ENCODE measurements at places on chromosomes 2 and 18.

DNA sequence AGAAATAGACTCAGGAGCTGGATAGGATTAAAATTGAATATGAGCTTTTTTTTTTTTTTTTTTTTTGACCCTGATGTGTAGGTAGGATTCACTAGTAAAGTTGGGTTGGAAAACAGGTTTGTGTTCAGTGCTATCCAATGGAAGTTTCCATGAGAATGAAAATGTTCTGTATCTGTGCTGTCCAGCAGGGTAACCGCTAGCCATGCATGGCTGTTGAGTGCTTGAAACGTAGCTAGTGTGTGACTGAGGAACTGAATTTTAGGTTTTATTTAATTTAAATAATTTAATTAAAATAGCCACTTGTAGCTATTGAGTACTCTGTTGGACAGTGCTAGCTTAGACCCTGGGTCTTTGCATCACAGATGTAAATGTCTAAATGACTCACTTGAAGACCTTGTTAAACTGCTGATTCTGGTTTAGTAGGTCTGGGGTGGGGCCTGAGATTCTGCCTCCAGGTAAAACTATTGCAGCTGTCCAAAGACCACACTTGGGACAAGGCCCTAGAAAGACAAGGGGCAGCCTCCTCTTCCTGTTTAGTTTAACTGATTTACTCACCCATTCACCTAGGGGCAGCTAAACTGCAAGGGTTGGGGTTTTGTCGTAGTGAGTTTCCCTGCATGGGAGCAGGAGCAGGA is 84.7 kb upstream of the STON1 start:
- no peak overlapping the region for H3K4me3 ChIP-seq
- no peaks in the 10 kb centered on the region for H3K27me3 ChIP-seq
- H3K4me1 ChIP-seq, result peaks cover 9% of the 10 kb centered on the region
- DNase-seq, result no peak

GRCh38 chr2:128501700-128502099 is 183.0 kb upstream of the HS6ST1 start:
- H3K36me3 ChIP-seq, result no peaks in the 10 kb centered on the region
- peak; percentile 19 for DNase-seq
- H3K27ac ChIP-seq, result no peak overlapping the region
- H3K27me3 ChIP-seq, result no peaks in the 10 kb centered on the region
- no peaks in the 10 kb centered on the region for H3K4me1 ChIP-seq

GRCh38 chr2:231597014-231597611 is 4.4 kb downstream of the TEX44 start:
- no peaks in the 10 kb centered on the region for H3K4me1 ChIP-seq
- no peaks in the 10 kb centered on the region for H3K36me3 ChIP-seq
- H3K27ac ChIP-seq, result no peak overlapping the region
- DNase-seq, result no peak

GRCh38 chr2:202797944-202798343 is 73.6 kb downstream of the ICA1L start:
- no peaks in the 10 kb centered on the region for H3K4me1 ChIP-seq
- DNase-seq, result no peak
- H3K4me3 ChIP-seq, result no peak overlapping the region
- H3K36me3 ChIP-seq, result peaks cover 13% of the 10 kb centered on the region
- no peaks in the 10 kb centered on the region for H3K27me3 ChIP-seq

DNA sequence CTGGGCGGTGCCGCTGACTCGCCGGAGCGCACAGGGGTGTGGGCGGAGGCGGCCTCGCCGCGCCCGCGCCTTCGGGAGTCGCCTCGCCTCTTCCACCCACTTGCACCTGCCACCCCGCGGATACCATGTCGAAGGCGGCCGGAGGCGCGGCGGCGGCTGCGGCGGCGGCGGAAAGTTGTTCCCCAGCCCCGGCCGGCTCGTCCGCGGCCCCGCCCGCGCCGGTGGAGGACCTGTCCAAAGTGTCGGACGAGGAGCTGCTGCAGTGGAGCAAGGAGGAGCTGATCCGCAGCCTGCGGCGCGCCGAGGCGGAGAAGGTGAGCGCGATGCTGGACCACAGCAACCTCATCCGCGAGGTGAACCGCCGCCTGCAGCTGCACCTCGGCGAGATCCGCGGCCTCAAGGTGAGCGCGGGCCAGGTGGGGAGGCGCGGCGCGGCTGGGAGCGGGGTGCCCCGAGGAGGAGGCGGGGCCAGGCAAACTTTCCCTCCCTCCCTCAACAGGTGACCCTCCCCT is 766 bp downstream of the CCDC85A start:
- H3K27ac ChIP-seq, result no peak overlapping the region
- peak; percentile 41 for DNase-seq
- H3K36me3 ChIP-seq, result no peaks in the 10 kb centered on the region

- H3K36me3 ChIP-seq, result peaks cover 7% of the 10 kb centered on the region
- no peak for DNase-seq
- H3K27me3 ChIP-seq, result no peaks in the 10 kb centered on the region
- H3K4me3 ChIP-seq, result peak overlapping the region; percentile 77
- 0 out of 2 replicates have a peak, but pooled peaks cover 5% of the 10 kb centered on the region for H3K4me1 ChIP-seq
- H3K27ac ChIP-seq, result no peak overlapping the region
These were observed 412 bp downstream of the GPD2 start for GRCh38 chr2:156436497-156437085.

DNA sequence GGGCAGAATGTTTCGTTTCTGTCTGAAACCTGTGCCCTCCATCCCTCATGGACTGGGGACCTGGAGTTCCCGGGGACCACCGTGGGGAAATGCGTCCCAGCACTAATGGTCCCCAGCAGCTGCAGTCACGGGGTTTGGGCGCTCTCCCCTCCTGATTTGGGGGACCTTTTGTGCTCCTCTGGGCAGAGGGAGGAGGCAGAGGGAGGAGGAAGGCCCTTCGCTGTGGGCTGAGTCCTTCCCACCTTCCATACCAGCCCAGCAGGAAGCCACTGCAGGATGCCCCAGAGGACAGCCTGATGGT is 3.2 kb downstream of the GPR35 start:
- H3K4me3 ChIP-seq, result no peak overlapping the region
- no peaks in the 10 kb centered on the region for H3K36me3 ChIP-seq
- H3K4me1 ChIP-seq, result no peaks in the 10 kb centered on the region
- H3K27me3 ChIP-seq, result no peaks in the 10 kb centered on the region
- DNase-seq, result no peak
- no peak overlapping the region for H3K27ac ChIP-seq

- H3K4me1 ChIP-seq, result no peaks in the 10 kb centered on the region
- H3K36me3 ChIP-seq, result no peaks in the 10 kb centered on the region
- DNase-seq, result no peak
- H3K27me3 ChIP-seq, result no peaks in the 10 kb centered on the region
These were observed 67.0 kb downstream of the SLC66A2 start for GRCh38 chr18:79884294-79884962.

GRCh38 chr2:160224060-160224459 is 24.0 kb upstream of the ITGB6 start:
- H3K4me3 ChIP-seq, result no peak overlapping the region
- DNase-seq, result no peak
- peaks cover 7% of the 10 kb centered on the region for H3K4me1 ChIP-seq
- H3K27ac ChIP-seq, result no peak overlapping the region
- no peaks in the 10 kb centered on the region for H3K36me3 ChIP-seq

DNA sequence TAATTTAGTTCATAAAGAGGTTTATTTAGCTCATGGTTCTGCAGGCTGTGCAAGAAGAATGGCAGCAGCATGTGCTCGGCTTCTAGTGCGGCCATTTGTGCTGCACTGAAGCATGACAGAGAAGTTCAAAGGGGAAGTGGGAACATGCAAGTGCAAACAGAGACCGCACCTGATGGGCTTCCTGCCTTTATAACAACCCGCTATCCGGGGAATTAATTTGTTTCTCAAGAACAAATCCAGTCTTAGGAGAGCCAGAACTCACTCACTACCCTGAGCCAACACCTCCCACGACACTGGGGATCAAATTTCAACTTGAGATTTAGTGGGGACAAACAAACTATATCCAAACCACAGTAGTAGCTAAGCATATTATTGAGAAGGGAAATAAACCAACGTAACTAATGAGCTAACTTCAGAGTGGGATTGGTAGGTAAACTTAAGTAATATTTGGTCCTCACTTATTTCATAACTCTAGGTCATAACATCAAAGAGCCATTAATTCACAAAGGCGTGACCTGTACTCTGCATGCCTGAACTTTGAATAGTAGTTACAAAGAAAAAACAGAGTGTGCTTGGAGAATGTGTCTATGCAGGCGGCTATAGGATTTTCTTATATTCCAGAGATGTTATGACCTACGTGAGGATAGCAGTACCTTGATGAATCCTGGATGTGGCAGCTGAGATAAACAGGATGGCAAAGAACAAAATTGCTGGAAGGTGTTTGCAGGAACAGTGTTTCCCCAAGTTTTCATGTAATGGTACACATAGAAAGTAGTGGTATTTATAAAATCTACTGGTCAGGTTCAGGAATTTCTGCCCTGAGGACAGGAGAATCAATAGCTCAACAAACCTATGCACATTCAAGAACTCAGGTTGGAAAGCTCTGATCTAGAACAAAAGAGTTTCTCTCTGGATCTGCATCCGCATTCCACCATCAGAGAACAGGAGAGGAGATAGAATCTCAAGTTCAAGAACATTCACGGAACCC is 845.9 kb upstream of the ID2 start:
- no peak overlapping the region for H3K27ac ChIP-seq
- peaks cover 2% of the 10 kb centered on the region for H3K36me3 ChIP-seq
- no peak for DNase-seq
- H3K4me1 ChIP-seq, result no peaks in the 10 kb centered on the region
- H3K4me3 ChIP-seq, result no peak overlapping the region

DNA sequence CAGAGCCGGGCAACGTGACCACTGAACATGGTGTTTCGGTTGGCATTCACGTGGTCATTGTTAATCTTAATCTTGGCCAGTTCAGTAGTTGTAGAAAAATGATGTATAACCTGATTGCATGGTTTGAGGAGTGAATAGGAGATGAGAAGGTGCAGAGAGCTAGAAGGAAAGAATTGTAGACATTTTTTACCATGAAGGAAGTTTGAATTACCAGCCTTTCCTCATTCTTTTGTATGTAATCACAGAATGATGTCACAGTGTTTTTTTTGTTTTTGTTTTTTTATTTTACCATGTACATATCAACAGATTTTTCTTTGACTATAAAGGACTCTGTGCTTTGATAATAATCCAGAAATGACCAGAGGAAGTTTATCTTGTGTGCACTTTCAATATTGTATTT is 126.3 kb downstream of the LTBP1 start:
- DNase-seq, result no peak
- no peaks in the 10 kb centered on the region for H3K4me1 ChIP-seq
- H3K4me3 ChIP-seq, result no peak overlapping the region

- no peak overlapping the region for H3K27ac ChIP-seq
- H3K27me3 ChIP-seq, result no peaks in the 10 kb centered on the region
- no peaks in the 10 kb centered on the region for H3K4me1 ChIP-seq
These were observed 71.9 kb downstream of the CHRNA1 start for GRCh38 chr2:174692256-174692919.

DNA sequence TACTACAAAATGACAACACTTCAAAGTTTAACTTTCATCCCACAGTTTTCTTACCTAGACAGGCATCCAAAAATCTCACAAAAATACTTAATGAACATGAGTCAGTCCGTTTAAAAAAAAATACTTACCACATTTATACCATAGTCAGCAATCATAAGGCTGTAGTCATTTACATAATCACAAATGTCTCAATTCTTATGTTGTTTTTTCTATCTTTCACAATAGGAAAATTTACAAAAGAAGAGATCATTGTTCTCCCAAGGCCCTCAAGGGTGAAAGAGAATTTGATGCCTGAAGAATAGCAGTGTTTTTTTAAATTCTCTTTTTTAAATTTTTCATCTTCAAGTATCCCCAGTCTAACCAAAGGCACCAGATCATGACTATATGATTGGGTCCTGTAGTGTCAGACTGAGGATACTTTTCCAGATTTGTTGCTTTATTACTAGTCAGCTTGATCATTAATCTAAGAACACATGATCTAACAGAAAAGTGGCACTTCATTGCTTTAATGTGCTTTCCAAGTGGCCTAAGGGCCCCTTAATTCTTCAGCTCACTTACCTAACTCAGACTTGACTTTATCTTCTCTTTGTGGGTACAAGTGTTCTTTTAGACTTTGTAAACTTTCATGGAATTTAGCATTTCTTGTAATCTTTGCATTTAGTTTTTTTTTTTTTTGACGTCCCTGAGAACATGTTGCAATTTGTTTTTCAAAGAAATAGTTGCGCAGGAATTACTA is 4.7 kb downstream of the SCYGR5 start:
- peaks cover 4% of the 10 kb centered on the region for H3K4me1 ChIP-seq
- H3K27ac ChIP-seq, result no peak overlapping the region
- H3K27me3 ChIP-seq, result no peaks in the 10 kb centered on the region
- DNase-seq, result no peak

DNA sequence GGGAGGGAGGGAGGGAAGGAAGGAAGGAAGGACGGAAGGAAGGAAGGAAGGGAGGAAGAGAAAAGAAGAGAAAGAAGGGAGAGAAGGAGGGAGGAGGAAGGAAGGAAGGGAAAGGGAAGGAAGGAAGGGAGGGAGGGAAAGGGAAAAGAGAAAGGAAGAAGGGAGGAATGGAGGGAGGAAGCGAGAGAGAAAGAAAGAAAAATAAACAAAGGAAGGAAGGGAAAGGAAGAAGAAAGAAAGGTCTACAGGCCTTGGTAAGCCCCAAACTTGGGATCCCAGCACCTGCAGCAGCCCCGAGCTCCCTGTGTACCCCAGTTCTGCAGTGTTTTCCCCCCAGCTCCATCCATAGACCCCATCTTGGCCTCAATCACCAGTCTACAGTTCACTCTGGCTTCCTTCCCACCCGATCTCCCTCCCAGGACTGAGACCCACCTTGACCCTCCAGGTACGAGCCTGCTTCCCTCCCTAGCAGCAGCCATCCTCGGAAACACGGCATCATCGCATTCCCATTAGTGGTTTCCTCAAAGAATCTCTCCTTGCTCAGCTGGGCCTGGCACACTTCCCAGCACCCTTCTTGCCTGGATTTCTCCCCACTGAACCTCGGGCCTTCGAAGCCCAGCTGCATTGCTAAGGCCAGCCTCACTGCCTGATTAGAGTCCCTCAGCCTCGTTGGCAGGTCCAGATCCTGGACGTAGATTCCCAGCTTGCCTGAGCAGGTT is 46.1 kb upstream of the SH3BP4 start:
- H3K4me3 ChIP-seq, result no peak overlapping the region
- H3K27ac ChIP-seq, result no peak overlapping the region
- no peaks in the 10 kb centered on the region for H3K36me3 ChIP-seq
- no peaks in the 10 kb centered on the region for H3K4me1 ChIP-seq

DNA sequence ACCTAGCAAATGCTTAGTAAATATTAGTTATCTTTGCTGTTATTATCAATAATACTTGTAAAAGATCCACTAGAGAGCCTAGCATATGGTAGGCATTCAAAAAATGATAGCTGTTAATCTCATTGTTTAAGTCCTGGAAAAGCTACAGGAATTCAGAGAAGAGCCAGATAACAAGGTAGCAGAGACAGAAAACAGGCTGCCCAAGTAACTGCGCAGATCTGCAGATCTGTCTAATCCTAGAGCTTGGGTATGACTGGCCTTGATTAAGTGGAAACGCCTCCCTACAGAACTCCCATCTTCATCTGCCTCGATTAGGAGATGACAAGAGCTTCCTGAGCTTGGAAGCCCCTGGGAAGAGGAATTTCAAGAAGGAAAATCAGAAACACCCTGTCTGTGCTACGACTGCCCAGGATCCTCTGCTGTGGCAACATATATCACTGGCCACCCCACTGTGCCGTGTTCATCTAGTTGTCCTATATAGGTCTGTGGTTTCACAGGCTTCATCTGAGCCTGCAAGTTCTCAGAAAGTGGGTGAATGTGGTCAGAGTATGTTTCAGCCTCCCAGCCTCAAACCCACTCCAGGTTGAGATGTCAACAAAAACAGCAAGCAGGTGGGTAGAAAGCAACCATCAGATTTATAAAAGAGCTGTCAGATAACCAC is 151.5 kb upstream of the PKDCC start:
- H3K4me1 ChIP-seq, result no peaks in the 10 kb centered on the region
- no peak for DNase-seq
- H3K27ac ChIP-seq, result no peak overlapping the region
- H3K4me3 ChIP-seq, result no peak overlapping the region
- no peaks in the 10 kb centered on the region for H3K36me3 ChIP-seq

Data from H9 (cell line).